ENCODE measurements at places on chromosomes 3 and 15.

GRCh38 chr3:124202754-124203153 is 210.8 kb upstream of the ROPN1 start:
- DNase-seq = no peak

GRCh38 chr3:187044206-187044605 is 95.1 kb downstream of the RPL39L start:
- no peak for DNase-seq

DNA sequence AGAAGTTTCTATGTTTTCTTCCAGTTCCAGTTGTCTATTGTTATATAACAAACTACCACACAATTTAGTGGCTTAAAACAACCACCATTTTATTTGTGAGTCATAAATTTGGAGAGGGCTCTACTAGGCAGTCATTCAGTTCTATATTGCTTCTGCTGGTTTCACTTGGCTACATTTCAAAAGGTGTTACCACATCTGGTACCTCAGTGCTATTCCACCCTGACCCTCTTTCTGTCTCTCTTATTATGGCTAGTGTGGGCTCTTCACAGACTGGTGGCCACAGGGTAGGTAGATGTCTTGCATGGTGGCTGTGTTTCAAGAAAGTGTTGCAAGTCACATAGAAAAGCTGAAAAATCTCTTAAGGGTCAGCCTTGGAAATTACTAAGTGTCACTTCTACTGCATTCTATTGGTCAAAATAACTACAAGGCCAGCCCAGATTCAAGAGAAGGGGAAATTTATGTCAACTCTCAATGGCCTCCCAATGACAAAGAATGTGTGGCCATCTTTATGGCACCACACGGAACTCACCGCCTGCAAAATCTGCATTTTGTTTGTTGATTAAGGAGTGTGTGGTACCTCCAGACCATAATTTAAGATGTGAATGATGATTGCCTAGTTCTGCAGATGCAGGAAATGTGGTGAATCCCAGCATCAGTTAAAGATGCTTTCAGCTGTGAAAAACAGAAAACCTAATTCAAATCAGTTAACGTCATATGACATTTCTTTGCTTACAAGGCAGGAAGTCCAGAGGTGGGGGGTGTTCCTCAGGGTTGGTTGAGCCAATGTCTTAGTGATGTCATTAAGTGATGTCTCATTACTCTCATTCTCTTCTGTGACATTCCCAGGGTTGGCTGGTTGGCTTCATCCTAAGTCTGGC is 105.8 kb upstream of the RASGRP1 start:
- DNase-seq = no peak

DNA sequence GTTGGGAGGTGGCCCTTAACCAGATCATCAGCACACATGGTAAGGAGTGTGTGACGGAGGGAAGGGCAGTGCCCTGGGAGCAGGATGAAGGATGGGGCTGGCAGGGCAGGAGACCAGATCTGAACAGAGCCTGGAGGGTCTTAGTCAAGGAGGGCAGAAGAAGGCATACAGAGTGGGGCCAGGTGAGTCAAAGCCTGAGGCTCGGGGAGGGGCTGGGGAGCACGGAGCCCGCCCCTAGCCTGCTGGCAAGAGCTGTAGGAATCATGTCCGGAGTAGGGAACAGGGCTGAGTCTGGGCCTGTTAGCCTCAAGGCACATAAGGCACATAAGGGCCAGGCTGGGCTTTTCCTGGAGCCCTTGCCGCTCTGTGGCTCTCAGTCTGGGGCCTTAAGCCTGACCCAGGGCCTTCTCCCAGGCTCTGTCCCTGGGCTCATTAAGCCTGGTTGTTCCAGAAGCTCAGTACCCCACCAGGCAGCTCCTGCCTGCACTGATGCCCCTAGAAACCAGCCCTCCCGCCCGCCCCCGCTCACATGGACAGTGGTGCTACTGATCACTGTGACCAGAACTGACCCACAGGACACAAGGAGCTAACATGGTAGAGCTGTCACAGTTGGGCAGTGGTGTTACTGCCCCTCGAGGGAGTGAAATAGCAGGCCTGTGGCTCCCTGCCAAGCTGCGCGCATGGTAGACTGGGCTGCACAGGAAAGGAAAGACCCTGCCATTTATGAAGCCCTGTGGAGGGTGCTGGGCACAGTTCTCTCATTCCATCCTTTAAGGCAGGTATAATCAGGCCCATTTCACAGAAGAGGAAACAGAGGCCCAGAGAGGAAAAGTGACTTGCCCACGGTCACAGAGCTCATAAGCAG is 14.6 kb downstream of the ISG20 start:
- no peak for DNase-seq

- no peak for DNase-seq
Observed at GRCh38 chr3:82240322-82240721, 478.9 kb upstream of the GBE1 start.

GRCh38 chr3:74000725-74001124 is 376.0 kb upstream of the PDZRN3 start:
- no peak for DNase-seq

- no peak for DNase-seq
Observed at GRCh38 chr15:38609097-38609738, 44.6 kb upstream of the RASGRP1 start.

DNA sequence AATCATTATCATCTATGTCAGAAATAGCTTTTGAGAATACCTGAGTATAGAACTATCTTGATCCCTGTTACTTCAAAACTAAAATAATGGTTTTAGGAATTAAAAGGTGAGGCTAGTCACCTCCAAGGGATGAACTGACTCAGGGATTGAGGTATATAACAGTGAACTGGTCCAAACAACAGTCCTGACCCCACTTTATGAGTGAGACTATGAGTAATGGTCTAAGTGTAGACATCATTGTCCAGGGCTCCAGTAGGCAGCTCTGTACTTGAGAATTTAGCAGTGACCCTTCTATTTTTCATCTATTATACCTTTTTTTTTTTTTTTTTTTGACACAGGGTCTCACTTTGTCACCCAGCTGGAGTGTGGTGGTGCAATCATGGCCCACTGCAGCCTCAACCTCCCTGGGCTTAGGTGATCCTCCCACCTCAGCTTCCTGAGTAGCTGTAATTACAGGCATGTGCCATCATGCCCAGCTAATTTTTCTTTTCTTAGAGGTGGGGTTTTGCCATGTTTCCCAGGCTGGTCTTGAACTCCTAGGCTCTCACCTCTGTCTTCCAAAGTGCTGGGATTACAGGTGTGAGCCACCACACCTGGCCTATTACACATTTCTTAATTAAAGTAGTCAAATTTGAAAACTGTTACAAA is 36.3 kb downstream of the MLH1 start:
- DNase-seq = no peak

GRCh38 chr3:103829723-103830326 is 1395.0 kb downstream of the ZPLD1 start:
- DNase-seq = no peak
